CD4-positive, alpha-beta T cell treated with Interleukin-17A for 4 hours (primary cell): ENCODE measurements at places on chromosomes 2 and 18.

- DNase-seq, result no peak
These were observed 6.0 kb downstream of the DDX18 start for GRCh38 chr2:117820444-117820843.

DNA sequence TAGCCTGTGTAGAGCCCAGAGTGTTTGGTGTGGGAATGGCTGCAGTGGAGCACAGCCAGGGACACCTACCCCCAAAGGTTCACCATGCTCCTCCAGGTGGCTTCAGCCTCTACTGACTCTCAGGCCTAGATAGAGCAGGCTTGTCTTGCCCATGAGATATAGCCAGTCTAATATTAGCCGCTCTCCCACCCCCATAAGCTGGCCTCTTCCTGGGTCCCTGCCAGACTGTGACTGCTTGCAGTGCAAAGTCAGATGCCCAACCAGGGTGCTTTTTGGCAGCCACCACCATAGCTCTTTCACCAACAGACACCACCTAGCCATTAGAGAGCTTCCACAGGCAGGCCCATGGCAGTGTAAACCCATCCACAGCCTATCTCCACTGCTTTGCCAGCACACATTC, 405.3 kb downstream of the MBD2 start:
- DNase-seq, result no peak

DNA sequence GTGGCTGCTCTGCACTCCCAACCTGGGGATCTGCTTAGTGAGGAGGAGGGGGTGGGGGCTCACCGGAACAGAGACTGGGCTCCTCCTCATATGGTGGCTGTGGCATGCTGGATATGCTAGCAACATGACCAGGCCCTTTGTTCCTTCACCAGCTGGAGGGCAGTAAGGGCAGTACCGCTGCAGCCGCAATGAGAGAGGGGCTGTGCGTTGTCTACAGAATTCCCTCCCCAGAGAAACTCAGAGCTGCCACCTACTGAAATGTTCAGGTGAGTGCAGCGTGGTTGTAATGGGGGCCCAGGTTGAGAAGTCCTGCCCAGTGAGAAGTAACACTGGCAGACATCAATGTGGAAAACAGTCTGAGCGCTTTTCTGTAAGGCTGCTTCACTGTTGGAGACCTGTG, 1211.9 kb upstream of the NXPH2 start:
- no peak for DNase-seq

DNA sequence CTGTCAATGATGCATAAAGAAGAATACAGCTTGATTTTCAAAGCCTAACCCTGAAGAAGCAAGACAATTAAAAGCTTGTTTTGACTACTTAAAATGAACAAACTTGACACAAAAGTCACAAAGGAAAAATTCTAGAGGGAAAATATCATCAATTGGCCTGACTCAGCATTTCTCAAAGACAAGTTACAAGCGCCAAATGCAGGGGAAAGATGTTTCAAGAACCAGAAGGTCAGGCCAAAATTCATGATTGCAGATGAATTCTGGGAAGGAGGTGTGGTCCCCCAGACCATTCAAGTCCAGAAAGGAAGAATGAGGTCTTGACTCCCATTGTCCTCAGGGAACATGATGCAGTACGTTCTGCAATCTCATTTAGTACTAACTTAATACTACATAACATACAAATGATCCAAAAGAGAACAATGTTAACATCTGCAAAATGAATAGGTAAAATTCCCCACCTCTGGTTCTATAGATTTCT, 64.5 kb downstream of the FAM210A start:
- DNase-seq, result no peak

- no peak for DNase-seq
These were observed 5.1 kb downstream of the SDC1 start for GRCh38 chr2:20219763-20220380.

DNA sequence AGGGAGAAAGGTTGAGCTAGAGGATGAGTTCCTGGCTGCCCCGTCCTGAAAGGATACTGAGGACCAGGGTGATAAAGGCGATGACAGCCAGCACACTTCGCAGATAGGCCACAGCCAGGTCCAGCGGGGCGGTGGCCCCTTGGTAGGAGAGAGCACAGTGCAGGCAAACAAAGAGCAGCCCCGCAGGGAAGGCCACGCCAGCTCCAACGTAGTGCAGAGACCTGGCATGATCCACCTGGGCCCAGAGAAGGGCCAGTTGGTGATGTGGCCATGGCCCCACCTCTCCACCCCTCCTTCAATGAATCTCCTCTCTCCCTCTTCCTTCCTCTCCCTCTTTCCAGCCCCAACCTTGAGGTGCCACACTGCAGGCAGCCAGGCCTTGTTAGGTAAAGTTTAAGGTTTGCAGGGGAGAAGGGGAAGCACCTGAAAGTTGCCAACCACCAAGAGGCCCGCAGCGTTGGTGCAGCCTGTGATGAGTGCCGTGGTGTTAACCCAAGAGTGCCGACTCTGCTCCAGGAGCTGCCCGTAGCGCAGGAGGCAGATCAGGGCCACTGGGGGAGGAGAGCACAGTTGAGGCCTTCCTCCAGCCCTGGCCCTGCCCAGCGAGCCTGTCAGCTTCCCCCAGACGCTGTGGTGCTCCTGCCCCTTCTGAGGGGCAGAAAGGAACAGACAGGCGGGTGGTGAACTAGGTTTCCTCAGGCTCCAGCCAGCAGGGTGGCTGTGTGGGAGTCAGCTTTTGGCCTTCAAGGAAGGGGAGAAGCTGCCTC, 2.8 kb downstream of the TMEM150A start:
- no peak for DNase-seq

DNA sequence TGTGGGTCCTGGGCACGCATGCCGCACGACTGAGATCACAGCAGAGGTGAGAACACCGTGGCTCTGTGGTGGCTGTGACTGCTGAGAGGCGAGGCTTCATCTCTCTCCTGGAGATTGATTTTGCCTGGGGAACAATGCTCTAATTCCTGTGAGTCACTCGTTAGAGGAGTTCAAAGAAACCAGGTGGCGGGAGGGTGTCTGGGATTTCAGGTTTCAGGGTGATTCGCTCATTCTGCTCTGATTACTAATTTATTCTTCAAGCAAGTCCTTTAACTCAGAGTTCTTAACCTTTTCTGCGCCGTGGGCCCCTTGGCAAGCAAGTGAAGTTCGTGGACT, 56.3 kb downstream of the GLI2 start:
- no peak for DNase-seq

DNA sequence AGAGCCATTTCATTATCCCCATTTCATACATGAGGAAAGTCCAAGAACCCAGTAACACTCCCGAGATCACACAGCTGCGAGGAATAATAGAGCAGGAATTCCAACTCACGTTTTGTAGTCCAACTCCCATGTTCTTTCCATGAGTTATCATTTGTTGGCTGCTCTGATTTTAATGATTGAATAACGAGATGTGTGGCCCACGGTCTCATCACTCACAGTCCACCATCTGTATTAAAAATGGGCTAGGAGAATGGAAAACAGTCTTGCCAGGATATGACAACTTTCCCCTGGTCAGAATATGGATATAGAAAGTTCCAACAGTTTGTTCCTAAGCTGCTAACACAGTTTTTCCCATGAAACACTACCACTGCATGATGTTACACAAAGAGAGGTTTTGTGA, 147.5 kb downstream of the METTL4 start:
- no peak for DNase-seq

GRCh38 chr2:148540022-148540421, 104.5 kb upstream of the EPC2 start:
- DNase-seq, result peak; percentile 56

GRCh38 chr2:46230677-46231425, 66.4 kb upstream of the EPAS1 start:
- DNase-seq, result no peak

DNA sequence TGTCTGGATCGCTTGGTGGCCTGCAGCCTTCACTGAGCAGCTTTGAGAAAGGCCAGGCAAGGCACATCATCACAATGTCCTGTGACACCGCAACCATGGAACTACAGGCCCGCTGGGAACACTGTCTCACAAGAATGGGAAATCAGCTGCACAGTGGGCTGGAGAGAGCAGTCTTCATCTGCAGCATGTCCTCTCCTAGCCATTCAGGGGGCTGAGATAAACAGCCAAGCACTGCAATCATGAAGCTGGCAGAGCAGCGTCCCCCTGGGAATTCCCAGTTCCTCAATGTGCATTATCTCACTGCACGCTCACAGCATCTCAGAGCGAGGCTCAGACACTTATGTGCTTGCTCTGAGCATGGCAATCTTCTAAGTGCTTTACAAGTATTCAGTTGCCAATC, 1.9 kb downstream of the CMPK2 start:
- no peak for DNase-seq

- DNase-seq, result no peak
These were observed 53.7 kb downstream of the FAM210A start for GRCh38 chr18:13672657-13673056.

- no peak for DNase-seq
These were observed at the start of gene SOX11 for GRCh38 chr2:5691985-5692529. Gene SOX11 (plus strand): TSS chr2:5692384. CDS start chr2:5692722, 338 bp downstream.

DNA sequence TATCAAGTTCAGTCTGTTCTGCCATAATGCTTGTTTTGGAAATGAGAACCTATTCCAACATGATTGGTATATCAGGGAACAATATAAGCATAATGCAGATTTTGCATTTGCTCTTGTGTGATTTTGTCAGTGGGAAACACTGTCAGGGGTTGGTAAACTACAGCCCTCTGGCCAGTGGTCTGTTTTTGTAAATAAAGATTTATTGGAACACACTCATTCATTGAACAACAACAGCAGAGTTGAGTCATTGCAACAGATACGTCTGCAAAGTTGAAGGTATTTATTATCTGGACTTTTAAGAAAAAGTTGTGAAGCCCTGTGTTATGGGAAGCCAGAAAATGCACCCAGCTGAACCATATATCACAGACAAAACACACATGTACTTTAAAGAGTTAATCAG, 83.1 kb downstream of the MCFD2 start:
- no peak for DNase-seq

DNA sequence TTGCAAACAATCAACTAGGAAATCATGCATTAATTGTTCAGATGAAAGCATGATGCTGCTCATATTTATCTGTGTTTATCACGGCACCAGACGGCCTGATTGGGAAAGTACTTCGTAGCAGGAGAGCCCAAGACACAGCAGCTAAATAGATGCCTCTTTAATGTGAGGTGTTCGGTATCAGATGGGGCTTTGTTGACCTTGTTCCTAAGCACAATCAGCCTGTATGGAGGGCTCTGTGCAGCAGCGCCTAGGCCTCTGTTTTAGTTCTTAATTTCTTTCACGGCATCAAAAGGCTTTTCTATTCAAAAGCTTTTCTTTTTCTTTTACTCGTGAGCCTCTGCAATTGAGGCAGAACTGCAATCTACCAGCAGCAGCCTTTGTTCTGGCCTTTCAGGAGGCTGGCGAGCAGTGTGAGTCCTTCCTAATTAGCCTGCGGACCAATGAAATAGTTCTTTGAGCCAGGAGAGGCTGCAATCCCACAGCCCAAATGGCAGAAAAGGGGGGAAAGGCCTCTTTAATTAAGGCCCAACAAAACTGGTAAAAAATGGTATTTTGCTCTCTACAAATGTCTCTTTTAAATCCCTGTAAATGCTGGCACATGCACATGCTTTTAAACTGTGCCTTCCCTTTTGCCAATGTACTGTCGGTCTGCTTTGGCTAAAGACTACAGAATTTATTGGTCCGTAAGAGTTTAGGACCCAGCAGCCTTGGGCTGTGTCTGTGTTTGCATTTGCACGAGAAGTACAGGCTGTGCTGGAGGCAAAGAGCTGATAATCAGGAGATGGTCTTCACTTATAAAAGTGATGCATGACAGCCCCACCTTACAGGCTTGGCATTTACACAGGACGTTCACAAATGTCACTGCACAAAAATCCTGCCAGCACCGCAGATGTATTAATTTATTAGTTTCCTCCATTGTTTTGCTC, 159.6 kb downstream of the RND3 start:
- no peak for DNase-seq

- DNase-seq, result no peak
These were observed 41.3 kb upstream of the PPP1R1C start for GRCh38 chr2:181944164-181944913.

- DNase-seq, result peak; percentile 38
These were observed 8.4 kb upstream of the CD226 start for GRCh38 chr18:69956057-69956456.

DNA sequence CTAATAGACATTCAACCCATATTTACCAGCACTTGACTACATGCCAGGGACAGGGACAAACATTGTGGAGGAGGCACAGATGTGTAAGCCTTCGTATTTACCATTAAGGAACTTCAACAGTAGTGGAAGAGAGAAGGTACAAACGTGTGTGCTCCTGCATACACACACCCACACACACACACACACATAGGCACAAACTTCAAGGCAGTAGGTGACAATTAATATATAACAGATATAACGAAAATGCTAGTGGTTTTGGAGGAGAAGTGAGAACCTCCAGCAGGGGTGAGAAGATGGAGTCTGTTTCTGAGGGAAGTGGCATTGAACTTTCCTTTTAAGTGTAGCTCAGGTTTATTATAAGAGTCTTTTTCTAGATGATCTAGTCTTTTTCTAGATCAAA, 231.1 kb downstream of the SETBP1 start:
- DNase-seq, result no peak

- DNase-seq, result no peak
These were observed 11.4 kb downstream of the RAB31 start for GRCh38 chr18:9719421-9719981.

- no peak for DNase-seq
These were observed 541.2 kb upstream of the POU3F3 start for GRCh38 chr2:104312684-104313083.

GRCh38 chr2:196516564-196516963, 123.0 kb upstream of the CCDC150 start:
- no peak for DNase-seq

DNA sequence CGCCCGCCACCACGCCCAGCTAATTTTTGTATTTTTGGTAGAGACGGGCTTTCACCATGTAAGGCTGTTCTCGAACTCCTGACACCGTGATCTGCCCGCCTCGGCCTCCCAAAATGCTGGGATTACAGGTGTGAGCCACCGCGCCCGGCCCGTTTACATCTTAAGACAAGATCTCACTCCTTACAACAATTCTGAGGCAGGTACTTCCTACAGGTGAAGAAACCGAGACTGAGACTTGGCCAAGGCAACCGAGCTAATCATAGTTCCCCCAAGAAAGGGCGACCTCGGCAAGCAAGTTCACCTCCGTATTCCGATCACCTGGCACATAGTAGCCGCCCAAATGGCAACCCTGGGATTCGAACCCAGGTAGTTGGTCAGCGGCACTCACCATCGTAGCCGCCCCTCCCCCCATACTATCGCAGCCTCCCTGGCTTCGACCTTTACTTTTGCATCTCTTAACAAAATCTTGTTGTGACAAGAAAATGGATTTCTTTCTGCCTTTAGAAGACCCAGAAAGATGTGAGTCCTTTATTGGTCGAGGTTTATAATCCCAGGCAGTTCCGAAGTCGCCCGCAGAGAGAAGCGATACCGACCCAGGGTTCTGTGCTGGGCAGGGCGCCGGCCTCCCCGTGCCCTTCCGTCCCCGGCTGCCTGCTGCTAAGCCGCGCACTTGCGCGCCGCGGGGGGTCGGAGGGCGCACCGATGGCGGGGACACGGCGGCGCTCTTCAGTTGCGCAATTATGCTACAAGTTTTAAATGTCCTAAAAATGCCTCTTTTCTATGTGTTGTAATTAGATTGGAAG, 1.1 kb upstream of the FZD5 start:
- peak; percentile 10 for DNase-seq

DNA sequence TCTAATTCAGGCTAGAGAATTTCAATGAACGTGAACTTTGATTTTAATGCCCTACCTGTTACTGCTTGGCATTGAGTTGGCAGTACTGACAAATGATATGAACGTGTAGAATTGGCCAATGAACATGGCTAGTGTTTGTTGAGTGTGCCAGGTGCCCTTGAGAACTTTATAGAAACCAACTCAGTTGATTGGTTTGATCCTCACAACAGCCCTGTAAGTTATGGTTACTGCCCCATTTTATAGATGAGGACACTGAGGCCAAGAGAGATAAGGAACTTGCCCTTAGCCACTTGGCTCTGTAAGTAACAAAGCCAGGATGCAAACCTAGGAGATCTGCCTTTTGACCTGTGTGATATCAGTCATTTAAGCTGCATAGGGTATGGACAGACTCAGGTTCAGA, 275.7 kb downstream of the NEDD4L start:
- DNase-seq, result no peak
